Progenitor cell of endocrine pancreas (in vitro differentiated cells): ENCODE measurements at places on chromosomes 7 and 10. TPM values are rescaled to one million over a fixed set of nuclear protein-coding genes. Genes with fewer than 3 reads are reported as not detected.

The FRMPD2 gene
- 1.2 and 2.1 TPM in 2 replicates for total RNA-seq

The NKX2-3 gene
- total RNA-seq = not detected in 2 replicates

The GPR85 gene
- 0.20 and 0.36 TPM in 2 replicates for total RNA-seq

The ZDHHC4 gene
- total RNA-seq = 83.4 and 86.5 TPM in 2 replicates

The HTR5A gene
- not detected in 2 replicates for total RNA-seq
